ENCODE measurements at places on chromosomes 5 and 9.

DNA sequence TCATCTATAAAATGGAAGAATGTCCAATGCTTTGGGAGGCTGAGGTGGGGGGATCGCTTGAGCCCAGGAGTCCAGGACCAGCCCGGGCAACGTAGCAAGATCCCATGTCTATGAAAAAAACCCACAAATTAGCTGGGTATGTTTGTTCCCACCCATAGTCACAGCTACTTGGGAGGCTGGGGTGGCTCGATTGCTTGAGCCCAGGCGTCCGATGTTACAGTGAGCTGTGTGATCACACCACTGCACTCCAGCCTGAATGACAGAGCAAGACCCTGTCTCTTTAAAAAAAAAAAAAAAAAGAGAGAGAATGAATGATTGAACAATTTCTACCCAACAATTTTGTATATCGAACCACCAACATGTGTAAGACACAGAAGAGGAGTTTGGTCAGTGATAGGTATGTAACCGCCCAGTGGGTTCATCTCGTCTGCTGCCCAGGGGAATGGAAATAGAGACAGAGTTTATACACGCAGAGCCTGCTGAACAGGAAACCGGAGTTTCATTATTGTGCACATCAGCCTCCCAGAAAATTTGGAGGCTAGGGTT is 26.2 kb upstream of the ERGIC1 start:
- DNase-seq, result no peak

- no peak for DNase-seq
Measured at GRCh38 chr9:107890921-107891465, 401.4 kb upstream of the KLF4 start.

DNA sequence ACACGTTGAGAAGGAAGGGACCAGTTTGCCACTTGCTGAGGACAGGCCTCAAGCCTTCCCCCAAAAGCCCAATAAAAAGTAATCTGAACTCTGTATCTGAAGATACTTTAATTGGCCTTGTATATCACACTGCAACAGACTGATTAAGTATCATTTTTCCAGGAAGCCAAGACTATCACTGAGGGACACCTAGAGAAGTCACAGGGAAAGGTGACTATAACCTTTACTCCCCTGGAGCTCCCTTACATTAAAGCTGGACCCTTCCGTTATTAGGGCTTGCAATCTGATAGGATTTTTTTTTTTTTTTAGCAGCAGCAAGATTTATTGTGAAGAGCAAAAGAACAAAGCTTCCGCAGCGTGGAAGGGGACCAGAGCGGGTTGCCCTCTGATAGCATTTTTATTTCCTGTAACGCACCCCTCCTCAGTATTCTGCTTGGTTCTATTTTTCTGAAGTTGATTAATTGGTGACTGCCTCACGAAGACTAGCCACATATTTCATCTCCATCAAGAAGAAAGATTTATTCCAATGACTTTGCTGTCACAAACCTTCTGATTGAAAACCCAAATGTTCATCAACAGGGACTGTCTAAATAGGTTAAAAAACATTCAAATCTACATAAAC is 2.7 kb downstream of the CDC14B start:
- DNase-seq, result no peak

DNA sequence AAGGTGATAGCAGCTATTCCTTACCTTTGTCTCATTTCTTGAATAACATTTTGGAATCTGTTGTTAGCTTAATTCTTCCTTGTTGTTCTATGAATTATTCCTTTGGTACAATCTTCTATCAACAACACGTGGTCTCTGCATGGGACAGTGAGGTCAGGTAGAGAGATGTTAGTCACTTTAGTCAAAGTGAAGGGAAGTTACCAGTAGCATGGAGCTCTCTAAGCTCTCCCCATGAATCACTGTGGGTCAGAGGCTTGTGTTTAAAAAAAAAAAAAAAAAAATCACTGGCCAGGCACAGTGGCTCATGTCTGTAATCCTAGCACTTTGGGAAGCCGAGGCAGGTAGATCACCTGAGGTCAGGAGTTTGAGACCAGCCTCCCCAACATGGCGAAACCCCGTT is 116.0 kb downstream of the GOLPH3 start:
- DNase-seq, result no peak

DNA sequence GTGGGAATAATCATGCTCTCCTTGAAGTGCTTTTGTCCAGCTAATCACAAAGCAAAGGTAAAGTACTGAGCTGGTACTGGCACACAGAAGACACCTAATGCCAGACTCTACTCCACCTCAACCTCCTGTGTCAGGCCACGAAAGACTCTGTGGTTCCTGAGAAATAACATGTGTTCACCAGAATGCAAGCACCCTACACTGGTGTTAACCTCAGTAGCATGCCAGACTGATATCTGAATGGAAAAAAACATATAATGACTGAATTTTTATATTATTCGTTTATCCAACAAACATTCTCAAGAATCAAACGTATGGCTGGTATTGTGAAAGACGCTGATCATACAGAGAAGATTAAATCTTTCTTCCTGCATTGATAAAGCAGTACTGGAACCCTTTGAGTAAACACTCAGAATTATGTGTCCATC is 97.1 kb upstream of the IFNE start:
- DNase-seq, result no peak

- DNase-seq, result no peak
Measured at GRCh38 chr5:35884773-35885172, 28.1 kb downstream of the IL7R start.

GRCh38 chr9:1837453-1838084 is 177.6 kb upstream of the SMARCA2 start:
- no peak for DNase-seq

GRCh38 chr5:116543501-116543900 is 31.1 kb downstream of the SEMA6A start:
- DNase-seq, result no peak

DNA sequence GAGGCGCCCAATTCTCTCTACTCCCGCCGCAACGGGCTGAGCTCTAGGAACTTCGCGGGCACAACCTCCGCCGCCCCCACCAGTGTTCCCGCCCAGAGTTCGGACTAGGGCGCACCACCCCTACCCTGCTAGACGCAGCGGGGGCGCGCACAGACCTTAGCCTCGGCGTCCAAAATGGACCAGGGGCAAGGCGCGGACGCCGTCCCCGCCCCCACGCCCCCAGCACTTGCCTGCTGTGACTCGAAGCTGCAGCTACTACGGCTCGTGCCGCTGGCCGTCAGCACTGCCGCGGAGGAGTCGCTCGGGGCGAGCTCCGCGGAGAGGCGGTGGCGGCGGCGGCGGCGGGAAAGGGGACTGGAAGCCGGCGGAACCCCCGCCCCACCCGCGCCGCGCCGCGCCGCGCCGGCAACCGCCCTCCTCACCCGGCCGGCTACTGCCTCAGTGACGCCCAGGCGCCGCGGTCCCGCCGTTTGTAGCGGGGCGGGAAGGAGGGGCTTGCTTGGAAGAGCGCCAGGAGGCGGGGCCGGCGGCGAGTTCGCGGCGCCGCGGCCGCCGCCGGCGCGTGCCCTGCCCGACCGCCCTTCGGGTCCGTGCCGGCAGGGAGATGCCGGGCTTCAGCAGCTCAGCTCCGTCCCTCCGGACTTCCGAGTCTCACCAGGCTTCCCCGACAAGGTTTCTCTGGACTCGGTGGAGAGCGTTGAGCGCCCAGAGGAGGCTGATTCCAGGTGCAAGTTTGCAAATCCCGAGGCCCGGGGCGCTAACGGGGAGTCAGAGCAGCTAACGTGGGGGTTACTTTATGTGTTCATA is 4.5 kb downstream of the ELAVL2 start:
- DNase-seq, result no peak

DNA sequence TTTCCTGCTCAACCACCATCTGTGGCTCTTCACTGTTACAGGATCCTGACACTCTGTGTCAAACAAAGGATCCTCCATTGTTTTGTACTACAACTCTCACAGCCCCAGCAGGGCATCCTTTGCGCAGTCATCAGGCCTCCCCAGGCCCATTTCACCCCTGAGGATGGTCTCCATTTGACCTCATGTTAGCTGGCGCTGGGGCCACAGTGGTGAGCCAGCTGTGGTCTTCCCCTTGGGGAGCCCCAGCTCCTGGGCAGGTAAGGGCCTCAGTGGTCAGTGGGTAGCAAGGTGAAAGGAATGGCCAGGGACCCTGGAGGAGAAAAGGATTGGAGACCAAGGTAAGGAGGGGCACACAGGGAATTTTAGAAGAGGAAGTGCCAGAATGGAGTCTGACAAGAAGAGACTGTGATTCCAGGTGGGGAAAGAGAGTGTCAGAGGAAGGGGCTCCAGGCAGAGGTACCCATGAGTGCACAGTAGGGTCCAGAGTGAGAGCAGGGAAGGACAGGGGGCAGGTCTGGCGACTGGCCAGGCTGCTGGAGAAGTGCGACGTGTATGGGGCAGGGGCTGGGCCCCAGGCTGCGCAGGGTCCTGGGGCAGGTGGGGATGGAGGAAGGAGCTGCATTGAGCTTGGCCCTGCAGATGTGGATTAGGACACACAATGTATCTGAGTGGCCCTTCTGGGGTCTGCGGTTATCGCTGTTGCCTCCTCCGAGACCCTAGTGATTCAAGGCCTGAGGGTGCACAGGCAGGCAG is 109.9 kb downstream of the PHF2 start:
- DNase-seq, result no peak

DNA sequence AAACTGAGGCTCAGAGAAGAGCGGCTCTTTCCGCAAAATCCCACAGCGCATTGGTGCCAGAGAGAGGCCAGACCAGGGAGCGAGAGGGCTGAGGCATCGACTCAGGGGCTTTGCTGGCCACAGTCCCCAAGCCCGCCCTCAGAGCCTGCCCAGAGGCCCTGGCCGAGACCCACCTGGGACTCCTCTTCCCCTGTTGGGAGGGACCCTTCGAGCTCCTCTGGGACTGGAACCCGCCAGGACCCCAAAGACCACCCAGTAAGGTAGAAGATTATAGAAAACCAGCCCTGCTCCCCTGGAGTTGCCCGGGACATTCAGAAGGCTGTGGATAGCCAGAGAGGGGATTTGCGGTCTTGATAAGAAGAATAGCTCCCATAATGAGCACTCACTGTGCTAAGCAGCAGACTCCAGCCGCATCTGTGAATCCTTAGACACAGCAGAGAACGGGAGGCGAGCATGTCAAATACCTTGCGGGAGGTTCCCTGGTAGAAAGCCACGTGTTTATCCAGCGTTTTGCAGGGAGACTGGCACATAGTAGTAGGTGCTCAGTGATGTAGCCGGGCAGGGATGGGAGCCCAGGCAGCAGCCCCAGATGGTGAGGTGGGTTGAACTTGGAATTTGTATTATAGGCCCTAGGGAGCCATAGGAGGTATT is 651 bp upstream of the AK1 start:
- DNase-seq, result no peak

DNA sequence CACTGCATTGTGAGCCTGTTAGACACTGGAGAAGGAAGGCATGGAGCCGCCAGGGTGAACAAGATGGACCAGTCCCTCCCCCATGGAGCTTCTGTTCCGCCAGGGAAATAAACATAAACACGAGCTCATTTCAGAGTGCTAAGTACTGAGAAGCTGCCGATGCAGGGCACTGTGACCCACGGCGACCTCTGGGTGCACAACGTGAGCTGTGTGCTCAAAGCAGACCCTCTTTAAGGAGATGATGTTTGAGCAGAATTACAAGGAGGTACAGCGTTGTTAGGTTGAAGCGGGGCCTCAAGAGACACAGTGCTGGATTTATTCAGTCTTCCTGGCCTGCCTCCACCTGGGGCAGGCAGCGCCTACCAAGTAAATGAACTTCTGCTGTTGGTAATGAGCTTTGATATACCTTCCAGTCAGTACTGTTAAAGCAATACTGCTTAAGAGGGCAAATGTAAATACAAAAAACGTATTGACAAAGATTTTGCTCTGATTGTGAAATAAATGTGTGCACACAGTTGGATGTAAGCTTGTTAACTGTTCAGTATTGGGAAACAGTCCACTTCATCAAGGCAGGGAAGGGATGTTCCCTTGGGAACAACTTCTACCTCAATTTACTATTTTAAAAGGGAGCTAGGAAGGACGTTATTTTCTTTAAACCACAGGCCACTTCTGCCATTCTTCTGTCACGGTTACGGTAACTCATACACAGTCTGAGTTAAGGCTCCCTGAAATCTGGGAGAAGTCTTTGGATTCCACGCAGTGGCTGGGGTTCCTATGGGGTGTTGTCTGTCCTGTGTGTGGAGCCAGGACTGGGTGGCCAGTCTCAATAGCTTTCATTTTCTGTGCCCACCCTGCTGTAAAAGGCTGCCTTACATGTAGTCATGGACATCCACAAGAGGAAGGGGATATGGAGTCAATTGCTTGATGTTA is 48.9 kb upstream of the DMRT1 start:
- no peak for DNase-seq

GRCh38 chr9:105541838-105542237 is 16.1 kb upstream of the FKTN start:
- no peak for DNase-seq

- no peak for DNase-seq
Measured at GRCh38 chr5:58224661-58225060, 235.2 kb downstream of the PLK2 start.

DNA sequence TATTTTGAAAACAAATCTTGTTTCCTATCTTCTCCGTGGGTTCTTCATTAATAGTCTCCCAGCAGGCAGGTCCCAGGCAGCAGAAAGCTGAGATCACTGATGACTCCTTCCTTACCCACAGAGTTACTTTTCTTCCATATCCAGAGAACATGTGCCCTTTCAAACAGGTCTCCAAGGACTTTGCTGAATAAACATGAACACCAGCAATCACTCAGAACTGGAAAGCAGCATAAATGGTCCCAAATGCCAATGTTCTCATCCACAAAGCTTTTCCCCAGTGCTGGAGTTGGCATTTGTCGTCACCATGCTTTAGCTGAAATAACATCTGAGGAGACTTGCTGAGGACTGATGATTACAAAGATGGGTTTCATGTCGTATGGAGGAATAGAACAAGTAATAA is 134.0 kb downstream of the YIPF5 start:
- DNase-seq, result no peak

DNA sequence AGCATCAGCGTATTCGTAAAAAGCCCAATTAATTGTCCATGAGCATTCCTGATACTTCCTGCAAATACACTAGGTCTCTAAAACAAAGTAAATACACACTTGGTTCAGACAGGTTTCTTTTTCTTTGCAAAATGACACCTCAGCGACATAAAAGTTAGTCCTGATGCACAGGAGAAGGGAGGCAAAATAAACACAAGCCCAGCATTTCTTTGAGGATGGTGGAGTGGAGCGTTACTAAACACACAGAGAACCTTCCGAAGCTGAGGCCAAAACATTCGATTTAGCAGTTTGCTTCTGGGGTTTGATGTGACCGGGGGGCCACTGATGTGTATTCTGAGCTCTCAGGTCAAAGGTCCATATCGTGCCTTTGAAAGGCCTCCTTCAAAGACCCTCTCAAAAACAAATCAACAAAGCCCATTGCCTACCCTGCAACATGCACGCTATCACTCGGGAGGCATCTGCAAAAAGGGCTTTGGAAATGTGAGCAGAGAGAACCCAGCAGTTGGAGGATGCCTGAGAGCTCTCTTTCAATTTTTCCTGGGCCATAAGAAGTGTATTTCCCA is 268.4 kb upstream of the PANK3 start:
- no peak for DNase-seq
